NCI-H748 treated with DMSO at 0.1 percent for 48 hours (cell line): ENCODE measurements at places on chromosomes 5 and 9.

DNA sequence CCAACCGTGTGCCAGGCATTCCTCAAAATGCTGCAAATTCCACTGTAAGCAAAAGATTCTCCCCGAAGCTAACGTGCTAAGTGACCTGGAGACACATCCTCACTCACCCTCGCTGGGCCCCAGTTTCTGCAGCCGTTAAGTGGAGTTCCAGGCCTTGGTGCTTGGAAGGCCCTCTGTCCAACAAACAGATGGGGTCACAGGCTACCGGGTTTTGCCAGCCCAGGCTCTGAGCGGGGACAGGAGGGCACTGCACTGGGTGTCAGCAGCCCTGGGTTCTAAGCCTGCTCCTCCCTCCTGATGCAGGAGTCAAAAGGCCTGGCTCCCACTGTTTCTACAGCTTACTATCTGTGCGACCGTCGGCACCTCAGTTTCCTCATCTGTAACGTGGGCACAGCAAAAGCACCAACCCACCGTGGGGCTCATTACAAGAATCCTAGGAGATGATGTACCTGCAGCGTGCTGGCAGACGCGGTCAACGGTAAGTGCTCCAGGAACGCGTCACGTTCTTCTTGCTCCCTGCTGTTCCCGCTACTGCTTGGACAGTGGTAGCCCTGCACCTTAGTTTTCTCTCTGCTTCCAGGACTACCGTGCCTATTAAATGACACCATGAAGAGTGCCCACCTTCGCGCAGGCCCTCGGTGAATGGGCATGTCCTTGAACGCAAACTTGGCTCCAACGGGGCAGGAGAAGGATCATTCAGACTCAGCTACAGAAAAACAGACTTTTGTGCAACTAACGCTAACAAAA, 84.8 kb downstream of the ADAMTS2 start:
- DNase-seq: no peak

DNA sequence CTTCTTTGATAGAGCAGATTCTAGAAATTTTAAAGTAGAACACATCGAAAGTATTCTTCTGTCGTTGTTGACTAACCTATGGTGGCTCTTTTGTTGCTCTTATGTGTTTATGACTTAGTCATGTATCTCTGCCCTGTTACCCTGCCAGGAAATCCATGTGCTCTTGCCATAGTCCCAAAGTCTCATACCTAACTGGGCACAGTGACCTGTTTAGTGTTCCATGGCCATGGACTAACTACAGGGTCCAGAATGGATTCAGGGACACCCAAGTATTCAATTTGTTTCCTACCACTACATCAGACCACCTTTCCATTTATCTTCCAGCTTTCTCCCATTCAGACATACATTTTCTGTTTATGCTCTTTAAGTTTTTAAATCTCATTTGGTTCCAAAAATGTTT, 18.0 kb downstream of the SLC44A1 start:
- DNase-seq: no peak

DNA sequence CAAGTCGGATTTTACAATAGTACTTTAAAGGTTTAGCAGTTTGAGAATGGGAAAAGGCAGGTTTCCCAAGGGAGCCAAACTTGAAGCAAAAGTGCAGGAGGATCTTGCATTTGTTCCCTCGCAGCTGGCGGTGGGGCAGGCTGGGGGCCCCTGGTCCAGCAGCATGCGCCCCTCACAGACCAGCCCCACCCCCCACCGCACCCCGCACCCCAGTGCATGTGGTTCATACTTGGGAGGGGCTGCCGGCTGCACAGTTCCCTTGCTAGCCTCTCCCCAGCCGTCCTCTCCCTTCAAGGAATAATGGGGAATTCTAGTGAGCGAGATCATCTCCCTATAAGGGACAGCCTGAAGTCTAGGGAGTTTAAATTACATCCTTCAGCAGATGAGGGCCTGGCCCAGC, 273.1 kb upstream of the IRX2 start:
- no peak for DNase-seq

DNA sequence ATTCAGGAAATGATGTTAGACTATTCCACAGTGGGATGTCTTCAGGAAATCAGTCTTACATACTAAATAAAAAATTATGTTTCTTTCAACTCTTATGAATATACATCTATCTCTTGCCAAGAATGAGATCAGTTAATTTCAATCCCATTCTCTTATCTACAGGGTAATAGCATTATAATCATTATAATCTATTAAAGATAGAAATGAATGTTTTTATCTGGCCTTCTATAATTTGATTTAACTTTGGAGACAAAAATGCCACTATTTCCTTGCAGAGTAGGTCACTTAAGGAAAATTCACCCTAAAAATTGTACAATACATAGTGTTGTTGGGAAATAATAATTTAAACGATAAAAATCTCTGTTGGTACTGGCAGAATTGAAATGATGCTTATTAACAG, 96.4 kb downstream of the HOMER1 start:
- no peak for DNase-seq

DNA sequence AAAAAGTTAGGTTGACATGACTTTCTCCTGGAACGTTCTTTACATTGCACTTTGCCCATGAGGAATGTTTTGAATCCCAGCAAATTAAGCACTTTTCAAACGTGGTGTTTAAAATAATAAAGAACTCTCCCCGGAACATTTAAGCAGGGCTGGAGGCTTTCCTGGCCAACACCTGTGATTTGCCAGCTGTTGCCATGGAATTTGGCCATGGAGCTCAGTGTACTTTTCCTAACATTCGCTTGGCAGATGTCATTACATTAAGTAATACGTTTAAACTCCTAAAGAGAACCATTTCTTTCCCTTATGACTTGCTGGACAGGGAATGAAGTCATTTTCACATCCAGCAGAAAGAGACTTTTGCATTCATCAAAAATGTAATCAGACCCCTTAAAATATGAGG, 146.1 kb downstream of the GAS1 start:
- DNase-seq: no peak

DNA sequence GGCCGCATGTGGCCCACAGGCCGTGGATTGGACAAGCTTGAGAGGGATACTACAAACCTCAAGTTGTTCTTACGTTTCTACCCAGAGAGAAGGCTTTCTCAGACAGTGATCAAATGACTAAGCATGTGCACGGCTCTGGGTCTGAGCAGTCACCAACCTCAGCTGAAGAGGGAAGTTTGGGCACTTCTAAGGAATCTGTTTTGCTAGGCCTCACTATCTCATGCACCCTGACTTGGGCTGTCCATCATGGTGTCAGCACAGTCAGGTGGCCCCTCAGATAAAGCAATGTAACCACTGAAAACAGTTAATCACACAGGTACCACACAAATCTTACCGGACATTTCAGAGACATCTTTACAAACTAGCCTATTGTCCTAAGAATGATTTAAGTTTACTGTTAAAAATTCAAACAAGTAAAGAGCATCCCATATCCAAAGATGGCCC, 24.6 kb downstream of the CSF2 start:
- no peak for DNase-seq

GRCh38 chr5:143265995-143266394, 137.5 kb downstream of the NR3C1 start:
- DNase-seq: no peak

DNA sequence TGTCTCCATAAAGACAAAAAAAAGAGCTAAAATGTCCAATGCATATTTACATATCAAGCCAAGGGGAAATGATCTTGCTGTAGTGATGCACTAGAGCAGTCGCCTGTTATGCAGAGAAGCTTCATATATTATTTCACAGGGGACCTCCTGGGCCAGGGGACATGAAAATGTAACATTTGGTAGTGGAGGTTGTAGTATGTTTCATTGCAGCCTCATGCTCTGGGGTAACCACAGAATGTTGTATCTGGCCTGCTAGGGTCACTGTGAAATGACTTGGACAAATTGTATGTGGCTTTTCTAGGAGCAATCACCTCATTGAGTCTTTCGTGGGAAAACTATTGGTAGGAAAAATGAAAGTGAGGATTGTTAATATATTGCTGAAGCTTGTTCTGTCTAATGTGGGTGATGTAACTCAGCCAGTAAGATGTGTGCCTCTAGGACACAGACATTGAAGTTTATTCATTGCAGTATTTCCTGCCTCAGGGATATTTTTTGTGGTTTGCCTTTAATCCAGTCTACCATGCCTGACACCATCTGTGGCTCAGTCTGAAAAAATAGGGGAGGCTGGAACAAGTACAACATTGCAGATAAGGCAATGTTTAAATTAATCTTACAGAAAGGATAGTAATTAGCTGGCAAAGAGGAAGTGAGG, 430.8 kb upstream of the TNC start:
- DNase-seq: no peak

DNA sequence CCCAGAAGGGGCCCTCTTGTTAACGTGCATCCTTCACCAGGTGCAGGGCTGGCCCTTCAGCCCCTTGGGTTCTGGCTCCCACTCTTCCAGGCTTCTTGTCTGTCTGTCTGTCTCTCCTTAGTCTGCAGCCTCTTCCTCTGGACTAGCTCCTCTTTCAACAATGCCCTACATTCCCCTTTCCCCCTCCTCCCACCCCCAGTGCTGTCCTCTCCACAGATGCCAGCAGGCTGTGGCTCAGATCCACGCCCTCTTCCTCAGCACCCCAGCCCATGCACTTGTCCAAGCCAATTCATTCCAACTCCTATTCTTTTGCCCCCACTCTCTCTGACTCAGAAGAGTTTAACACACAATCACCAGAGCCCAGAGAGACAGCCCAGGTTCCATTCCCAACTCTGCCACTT, 45.2 kb upstream of the ALDH1B1 start:
- DNase-seq: no peak

GRCh38 chr5:140113180-140113698, 670 bp upstream of the PURA start:
- no peak for DNase-seq

DNA sequence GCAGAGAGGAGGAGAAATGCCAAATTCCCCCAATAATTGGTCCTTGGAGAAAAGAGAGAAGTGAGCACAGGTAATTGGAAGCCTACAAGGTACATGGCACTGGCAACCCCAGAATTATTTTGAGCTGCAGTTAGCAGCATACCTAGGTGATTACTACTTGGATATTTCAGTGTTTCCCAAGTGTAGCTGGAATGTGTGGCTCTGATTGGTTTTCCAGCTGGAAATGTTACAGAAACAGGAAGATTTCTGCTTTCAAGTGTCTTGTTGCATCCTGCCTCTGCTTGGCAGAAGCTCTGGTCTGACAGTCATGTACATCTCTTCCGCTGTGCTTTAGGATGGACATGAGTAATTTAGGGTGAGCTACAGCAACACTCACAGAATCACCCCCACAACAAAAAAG, 262.1 kb downstream of the ENC1 start:
- DNase-seq: no peak

- no peak for DNase-seq
These were observed 401.3 kb downstream of the ENC1 start for GRCh38 chr5:74239261-74239660.

DNA sequence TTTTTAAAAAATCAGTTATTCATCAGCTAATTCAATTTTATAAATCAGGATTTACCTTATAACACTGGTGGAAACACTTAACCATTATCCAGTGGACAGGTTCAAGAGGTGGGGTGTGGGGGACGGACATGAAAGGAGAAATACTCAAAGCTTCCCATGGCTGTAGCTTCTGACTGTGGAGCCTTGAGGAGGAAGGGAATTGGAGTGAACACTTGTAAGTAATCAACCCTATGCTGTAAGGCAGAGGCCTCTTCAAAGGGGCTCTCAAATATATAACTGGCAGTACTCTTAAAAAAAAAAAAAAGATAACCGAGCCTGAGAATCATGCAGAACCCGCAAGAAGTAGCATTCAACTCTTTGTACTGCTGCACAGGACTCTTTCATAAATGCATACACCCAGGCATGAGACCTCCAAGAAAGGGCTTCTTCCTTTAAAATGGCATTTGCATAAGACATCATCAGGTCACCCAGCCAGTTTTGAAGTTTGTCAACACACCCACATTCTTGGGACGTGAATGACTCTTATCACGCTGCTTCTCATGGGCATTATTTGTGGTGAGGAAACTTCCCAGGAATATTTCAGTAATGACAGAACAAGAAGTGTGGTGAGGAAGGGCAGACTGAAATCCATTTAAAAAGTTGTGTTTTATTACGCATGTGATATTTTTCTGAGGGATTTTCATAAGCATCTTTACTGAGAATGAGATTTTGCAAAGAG, 8.1 kb downstream of the OSMR start:
- DNase-seq: no peak

GRCh38 chr9:15743512-15743911, 190.7 kb downstream of the CCDC171 start:
- DNase-seq: no peak

- no peak for DNase-seq
These were observed 521.3 kb downstream of the KCTD16 start for GRCh38 chr5:144691936-144692335.

- no peak for DNase-seq
These were observed 253.0 kb downstream of the EPB41L4A start for GRCh38 chr5:112165897-112166737.

GRCh38 chr9:133284362-133284761, 9.4 kb upstream of the ABO start:
- DNase-seq: no peak

DNA sequence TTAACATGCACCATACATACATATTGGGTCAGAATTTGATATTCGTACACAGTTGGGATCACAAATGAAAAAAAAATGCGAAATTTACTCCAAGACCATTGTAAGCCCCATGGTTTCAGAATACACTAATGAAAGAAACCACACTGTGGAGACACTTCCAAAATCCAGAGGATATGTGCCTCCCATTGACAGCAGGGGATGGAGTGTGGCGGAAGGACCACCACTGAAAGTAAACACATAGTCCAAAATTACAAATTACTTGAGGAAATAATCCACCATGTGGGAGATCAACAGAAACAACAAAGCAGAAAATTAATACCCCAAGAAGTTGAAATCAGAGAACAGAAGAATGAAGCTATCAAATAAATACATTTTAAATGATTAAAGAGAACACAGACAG, 291.6 kb upstream of the PAPPA start:
- no peak for DNase-seq

DNA sequence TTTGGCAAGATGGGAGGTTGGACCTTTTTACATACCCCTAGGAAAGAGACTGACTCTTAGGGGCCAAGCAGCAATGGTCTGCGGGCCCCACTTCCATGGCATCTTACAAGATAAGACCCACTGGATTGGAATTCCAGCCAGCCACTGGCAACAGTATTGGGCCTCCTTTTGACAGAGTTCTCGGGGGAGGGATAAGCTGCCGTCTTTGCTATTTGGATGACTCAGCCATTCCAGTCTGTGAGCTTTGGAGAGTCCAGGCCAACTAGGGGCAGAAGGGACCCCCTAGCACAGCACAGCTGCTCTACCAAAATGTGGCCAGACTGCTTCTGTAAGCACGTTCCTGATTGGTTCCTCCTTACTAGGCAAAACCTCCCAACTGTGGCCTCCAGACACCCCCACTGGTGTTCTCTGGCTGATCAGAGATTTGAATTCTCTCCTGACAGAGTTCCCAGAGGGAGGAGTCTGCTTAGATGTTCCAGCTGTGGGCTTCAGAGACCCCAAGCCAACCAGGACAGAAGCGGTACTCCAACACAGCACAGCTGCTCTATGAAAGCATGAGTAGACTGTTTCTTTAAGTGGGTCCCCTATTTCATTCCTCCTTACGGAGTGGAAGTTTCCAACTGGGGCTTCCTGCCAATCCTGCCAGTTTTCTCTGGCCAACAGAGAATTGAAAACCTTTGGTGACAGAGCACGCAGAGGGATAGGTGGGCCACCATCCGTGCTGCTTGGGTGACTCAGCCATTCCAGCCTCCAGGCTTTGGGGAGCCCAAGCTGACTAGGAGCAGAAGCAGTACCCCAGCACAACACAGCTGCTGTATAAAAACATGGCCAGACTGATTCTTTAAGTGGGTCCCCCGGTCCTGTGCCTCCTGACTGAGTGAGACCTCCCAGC, 672.1 kb upstream of the RIOK2 start:
- DNase-seq: no peak

- no peak for DNase-seq
These were observed 61.9 kb upstream of the ELL2 start for GRCh38 chr5:96023518-96023917.

GRCh38 chr9:81825846-81826516, 102.2 kb upstream of the SPATA31D4 start:
- no peak for DNase-seq
